ENCODE measurements at places on chromosomes 6 and 20. TPM values are rescaled to one million over a fixed set of nuclear protein-coding genes. Genes with fewer than 3 reads are reported as not detected.

- H3K4me1 ChIP-seq, result no peaks in the 10 kb centered on the region
- no peak for DNase-seq
- H3K27me3 ChIP-seq, result no peaks in the 10 kb centered on the region
- H3K27ac ChIP-seq, result no peak overlapping the region
- no peak overlapping the region for H3K4me3 ChIP-seq
Measured at GRCh38 chr6:35092362-35093117, 48.6 kb downstream of the TCP11 start.

GRCh38 chr6:118249680-118250079 is 298.4 kb upstream of the PLN start:
- H3K4me1 ChIP-seq, result no peaks in the 10 kb centered on the region
- no peak overlapping the region for H3K4me3 ChIP-seq
- no peaks in the 10 kb centered on the region for H3K36me3 ChIP-seq

DNA sequence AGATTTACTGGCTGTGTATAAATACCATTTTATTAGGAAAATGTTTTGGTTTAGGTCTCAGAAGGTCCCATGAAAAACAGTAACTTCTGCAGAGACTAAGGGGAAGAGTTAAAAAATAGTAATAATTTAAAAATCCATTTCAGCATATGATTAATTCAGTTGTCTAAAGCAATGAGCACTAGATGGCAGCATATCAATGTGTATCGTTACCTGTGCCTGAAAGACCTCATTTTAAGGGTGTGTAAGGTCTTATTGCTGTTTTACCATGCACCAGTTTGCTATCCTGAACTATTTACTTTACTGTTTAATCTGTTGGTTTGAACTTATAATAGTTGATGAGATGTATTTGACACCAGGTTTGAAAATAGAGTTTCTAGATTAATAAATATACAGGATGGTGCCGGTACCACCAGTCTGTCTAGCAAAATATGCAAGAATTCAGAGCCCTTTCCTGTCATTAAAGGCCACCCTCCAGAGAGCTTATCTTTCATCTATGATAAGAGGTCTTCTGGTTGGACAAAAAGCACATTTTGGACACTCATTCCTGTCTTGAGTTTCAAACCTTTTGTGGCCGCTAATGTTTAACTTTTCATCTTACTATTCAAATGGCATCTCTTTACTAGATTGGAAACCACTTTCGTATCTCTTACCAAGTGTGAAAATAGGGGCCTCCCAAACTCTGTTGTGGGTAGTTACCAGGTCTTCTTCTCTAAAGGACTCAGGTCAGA is 8.9 kb upstream of the AHI1 start:
- H3K27me3 ChIP-seq, result no peaks in the 10 kb centered on the region
- H3K36me3 ChIP-seq, result no peaks in the 10 kb centered on the region
- no peak overlapping the region for H3K27ac ChIP-seq
- DNase-seq, result no peak
- H3K4me1 ChIP-seq, result peaks cover 5% of the 10 kb centered on the region

- no peak overlapping the region for H3K27ac ChIP-seq
- no peaks in the 10 kb centered on the region for H3K4me1 ChIP-seq
- H3K4me3 ChIP-seq, result no peak overlapping the region
- DNase-seq, result no peak
- H3K36me3 ChIP-seq, result no peaks in the 10 kb centered on the region
Measured at GRCh38 chr6:137625808-137626207, 131.6 kb upstream of the OLIG3 start.

- no peaks in the 10 kb centered on the region for H3K4me1 ChIP-seq
- no peak overlapping the region for H3K27ac ChIP-seq
- no peaks in the 10 kb centered on the region for H3K36me3 ChIP-seq
- no peak overlapping the region for H3K4me3 ChIP-seq
Measured at GRCh38 chr20:17747431-17747846, 47.7 kb downstream of the BANF2 start.

DNA sequence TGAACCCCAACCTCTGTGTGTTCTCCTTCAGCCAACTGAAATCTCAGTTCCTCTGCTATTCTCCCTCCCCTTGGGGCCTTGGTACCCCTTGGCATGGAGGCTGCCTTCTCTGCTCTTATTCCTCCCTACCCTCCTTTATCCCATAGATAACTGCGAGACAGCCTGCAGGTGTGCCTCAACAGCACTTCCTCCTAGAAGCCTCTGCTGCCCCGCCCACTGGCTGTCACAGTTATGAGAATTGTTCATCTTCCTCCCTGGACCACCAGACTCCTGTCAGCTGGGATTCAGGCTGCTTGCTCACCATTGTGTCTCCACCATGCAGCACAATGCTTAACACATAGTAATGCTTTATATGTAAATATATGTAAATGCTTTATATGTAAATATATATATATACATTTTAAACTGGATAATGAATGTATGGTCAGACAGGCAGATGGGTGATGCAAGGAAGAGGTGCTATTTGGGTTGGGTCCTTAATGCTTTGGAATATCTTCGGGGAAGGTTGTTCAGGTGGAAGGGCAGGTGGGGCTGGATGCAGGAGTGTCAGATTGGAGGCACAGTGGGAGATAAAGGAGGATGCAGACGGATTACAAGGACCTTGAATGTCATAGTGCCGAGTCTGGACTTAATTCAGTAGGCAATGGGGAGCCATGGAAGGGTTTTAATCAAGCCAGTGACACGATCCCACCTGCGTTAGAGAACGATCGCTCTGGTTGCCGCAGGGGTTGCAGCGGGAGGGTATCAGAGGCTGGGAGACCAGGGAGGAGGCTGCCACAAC is 4.9 kb downstream of the CDH22 start:
- H3K4me3 ChIP-seq, result no peak overlapping the region
- H3K4me1 ChIP-seq, result peaks cover 3% of the 10 kb centered on the region
- no peaks in the 10 kb centered on the region for H3K36me3 ChIP-seq
- no peak overlapping the region for H3K27ac ChIP-seq
- peaks cover 36% of the 10 kb centered on the region for H3K27me3 ChIP-seq

DNA sequence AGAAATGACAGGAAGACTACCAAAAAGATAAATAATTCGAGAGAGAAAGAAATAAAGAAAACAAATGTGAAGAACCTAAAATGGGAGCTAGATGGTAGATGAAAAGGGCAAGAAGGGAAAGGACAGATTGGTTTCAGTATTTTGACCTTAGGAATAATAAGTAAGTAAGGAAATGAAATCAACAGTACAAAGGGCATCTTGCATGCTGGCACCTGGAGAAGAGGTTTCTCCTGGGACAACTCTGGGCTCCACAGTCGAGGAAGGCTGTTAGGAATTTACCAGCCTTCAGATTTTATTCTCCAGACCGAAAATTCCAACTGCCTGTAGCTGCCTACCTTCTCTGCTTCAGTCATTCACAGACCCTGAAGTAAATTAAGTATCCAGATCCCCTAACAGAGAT is 80.5 kb downstream of the SMLR1 start:
- H3K27me3 ChIP-seq, result no peaks in the 10 kb centered on the region
- H3K36me3 ChIP-seq, result peaks cover 2% of the 10 kb centered on the region
- no peak overlapping the region for H3K27ac ChIP-seq
- H3K4me1 ChIP-seq, result peaks cover 6% of the 10 kb centered on the region

GRCh38 chr6:43070028-43070632 is 6.0 kb upstream of the PTK7 start:
- peak; percentile 47 for DNase-seq
- peaks cover 3% of the 10 kb centered on the region for H3K36me3 ChIP-seq
- H3K27me3 ChIP-seq, result no peaks in the 10 kb centered on the region
- H3K4me3 ChIP-seq, result no peak overlapping the region
- no peak overlapping the region for H3K27ac ChIP-seq
- H3K4me1 ChIP-seq, result no peaks in the 10 kb centered on the region

- H3K4me1 ChIP-seq, result no peaks in the 10 kb centered on the region
- H3K27ac ChIP-seq, result no peak overlapping the region
- no peak overlapping the region for H3K4me3 ChIP-seq
- no peak for DNase-seq
- no peaks in the 10 kb centered on the region for H3K36me3 ChIP-seq
Measured at GRCh38 chr6:91142154-91142553, 555.3 kb upstream of the MAP3K7 start.

DNA sequence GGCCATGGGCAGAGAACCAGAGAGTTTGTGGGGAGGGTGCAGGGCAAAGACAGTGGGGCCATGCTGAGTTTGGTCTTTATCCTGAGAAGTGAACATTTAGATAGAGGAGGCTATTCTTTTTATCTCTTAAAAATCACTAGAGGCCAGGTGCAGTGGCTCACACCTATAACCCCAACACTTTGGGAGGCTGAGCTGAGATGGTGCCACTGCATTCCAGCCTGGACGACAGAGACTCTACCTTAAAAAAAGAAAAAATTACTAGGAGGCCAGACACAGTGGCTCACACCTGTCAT is 8.7 kb downstream of the PXMP4 start:
- peaks cover 16% of the 10 kb centered on the region for H3K36me3 ChIP-seq
- H3K4me3 ChIP-seq, result no peak overlapping the region
- peaks cover 12% of the 10 kb centered on the region for H3K4me1 ChIP-seq
- no peaks in the 10 kb centered on the region for H3K27me3 ChIP-seq

- no peaks in the 10 kb centered on the region for H3K27me3 ChIP-seq
- peaks cover 10% of the 10 kb centered on the region for H3K4me1 ChIP-seq
- no peak for DNase-seq
- H3K36me3 ChIP-seq, result no peaks in the 10 kb centered on the region
- no peak overlapping the region for H3K4me3 ChIP-seq
Measured at GRCh38 chr6:130694606-130695005, 132.6 kb upstream of the SMLR1 start.

DNA sequence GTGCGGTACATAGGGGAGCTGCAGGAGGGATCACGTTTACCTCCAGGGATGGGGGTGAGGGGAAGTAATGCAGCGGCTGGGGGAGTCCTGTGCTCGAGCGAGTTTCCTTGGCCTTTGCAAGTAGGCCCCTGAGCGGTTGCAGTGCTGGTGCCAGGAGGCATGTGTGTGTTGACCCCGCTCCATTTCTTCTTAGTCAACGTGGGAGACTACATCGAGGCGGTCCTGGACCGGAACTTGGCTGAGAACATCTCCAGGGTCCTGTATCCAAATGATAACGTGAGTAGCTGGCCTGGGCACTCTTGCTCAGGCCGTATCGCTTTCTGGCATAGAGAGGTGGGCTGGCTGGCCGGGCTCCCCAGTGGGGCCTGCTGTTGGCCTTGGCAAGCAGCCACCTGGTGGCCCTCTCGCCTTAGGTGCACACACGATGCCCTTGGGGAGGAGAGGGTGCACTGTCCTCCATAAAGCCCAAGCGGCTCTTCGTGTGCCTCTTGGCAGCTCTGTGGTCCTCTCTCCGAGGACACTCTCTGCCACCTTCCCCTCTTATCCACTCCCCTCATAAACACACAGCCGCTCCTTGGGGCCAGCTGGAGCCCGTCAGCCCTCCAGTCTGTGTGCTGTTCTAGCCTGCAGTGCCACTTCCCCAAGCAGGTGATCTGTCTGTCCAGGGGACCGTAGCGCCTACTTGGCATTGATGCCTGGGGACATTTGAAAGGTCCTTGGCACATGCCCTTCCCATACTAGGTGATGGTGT is 29.3 kb downstream of the PYGB start:
- H3K36me3 ChIP-seq, result peaks cover 19% of the 10 kb centered on the region
- H3K27me3 ChIP-seq, result no peaks in the 10 kb centered on the region
- H3K27ac ChIP-seq, result no peak overlapping the region
- no peaks in the 10 kb centered on the region for H3K4me1 ChIP-seq
- no peak overlapping the region for H3K4me3 ChIP-seq

The KCNK17 gene
- total RNA-seq, result not detected

The OR2H2 gene
- not detected for total RNA-seq

The KHDC3L gene
- not detected for total RNA-seq

The SMLR1 gene
- not detected for total RNA-seq

The LPIN3 gene
- 4.0 TPM for total RNA-seq

The PPP1R14C gene
- total RNA-seq, result not detected

The ELMO2 gene
- total RNA-seq, result 47.4 TPM

The HLA-DOA gene
- total RNA-seq, result 3.3 TPM

Measured in activated CD4-positive, alpha-beta T cell treated with anti-CD3 and anti-CD28 coated beads for 36 hours (primary cell).